ENCODE measurements at places on chromosomes 5 and 9. TPM values are rescaled to one million over a fixed set of nuclear protein-coding genes. Genes with fewer than 3 reads are reported as not detected.
A peak's percentile ranks its signal among the peaks of the same experiment; 100 is the strongest.

DNA sequence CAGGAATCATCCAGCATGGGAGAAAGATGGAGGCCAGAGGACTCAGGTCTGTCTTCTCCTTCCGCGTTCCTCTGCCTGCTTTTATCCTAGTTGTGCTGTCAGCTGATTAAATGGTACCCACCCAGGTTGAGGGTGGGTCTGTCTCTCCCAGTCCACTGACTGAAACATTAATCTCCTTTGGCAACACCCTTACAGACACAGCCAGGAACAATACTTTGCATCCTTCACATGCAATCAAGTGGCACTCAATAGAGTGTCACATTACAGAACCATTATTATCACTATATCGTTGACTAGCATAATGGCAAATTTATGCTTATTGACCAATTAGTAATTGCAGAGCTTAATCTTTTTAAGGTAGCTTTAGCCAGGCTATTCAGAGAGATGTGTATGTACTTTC is 64.8 kb downstream of the UNC13B start:
- no peak for DNase-seq

TCOF1 gene
- total RNA-seq, result 58.8 TPM

DNA sequence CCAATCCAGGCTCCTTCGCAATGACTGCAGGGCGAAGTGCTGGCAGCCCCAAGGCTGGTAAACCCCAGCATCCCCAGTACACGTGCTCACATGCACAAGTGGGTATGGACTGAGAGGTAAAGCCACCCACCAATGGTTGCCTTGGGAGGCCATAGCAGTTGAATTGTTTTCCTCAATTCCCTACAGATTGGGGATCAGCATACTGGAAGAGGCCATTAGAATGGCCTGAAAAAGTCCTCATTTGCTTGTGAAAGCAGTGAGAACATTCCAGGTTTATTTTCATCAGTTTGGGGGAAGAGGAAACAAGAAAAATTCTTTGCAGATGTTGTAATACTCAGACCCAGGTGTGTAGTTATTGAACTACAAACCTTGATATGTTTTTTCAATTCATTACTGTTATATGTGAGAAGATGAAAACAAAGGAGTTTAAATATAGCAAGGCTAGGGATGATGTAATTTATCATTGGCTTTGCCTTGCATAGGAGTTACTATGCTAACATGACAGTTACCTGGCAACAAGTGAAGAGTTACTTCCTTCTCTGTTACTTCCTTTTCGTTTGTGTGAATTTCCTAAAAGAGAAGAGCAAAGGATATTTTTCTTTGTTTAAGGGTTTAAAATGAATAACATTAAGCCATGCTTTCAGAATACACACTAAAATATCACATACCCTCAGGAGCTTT is 36.4 kb downstream of the MTMR12 start:
- no peak for DNase-seq

RGS7BP gene
- total RNA-seq, result 1.0 TPM

CD14 gene
- 0.35 TPM for total RNA-seq

- DNase-seq, result no peak
Observed at GRCh38 chr5:61455179-61456006, 123.3 kb downstream of the ZSWIM6 start.

- DNase-seq, result no peak
Observed at GRCh38 chr9:77554586-77555105, 93.5 kb downstream of the GNA14 start.

- no peak for DNase-seq
Observed at GRCh38 chr5:159240301-159240870, 22.7 kb upstream of the UBLCP1 start.

GRCh38 chr9:18746631-18747030 is 272.7 kb downstream of the ADAMTSL1 start:
- no peak for DNase-seq

DNA sequence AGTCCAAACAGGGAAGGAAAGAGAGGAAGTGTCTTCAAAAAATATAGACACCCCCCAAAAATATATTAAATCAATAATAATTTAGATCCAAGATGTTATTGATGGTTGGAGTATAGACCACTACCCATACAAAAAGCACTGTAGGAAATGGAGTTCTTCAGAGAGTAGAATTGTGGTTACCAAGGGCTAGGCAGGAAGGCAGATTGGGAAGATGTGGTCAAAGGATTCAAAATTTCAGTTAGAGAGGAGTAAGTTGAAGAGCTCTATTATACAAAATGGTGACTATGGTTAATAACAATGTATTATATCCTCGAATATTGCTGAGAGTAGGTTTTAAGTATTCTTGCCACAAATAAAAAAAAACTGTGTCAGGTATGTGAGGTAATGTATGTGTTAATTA is 149.4 kb downstream of the CWC27 start:
- no peak for DNase-seq

- no peak for DNase-seq
Observed at GRCh38 chr5:109105631-109106267, 304.0 kb downstream of the PJA2 start.

DNA sequence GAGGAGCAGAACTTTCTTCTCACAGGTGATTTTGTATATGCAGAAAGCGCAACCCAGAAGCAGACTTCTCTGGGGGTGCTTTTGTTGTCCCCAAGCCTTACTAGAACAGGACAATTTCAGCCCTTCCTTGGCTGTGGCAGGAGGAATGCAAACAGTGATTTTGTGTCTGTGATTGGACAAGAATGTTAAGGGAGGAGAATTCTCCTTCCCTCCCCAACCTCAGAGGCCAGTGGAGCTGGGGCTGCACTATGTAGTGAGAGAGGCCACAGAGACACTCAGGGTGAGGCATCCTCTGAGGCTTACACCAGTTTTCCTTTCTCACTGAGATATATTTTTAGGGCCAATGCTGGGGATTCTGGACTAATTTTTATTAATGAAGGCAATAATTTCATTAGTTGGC is 58.8 kb downstream of the ZNF366 start:
- DNase-seq, result no peak

GRCh38 chr5:172550096-172550765 is 90.8 kb upstream of the NEURL1B start:
- DNase-seq, result no peak

- no peak for DNase-seq
Observed at GRCh38 chr5:60886158-60886557, 42.1 kb upstream of the ELOVL7 start.

DNA sequence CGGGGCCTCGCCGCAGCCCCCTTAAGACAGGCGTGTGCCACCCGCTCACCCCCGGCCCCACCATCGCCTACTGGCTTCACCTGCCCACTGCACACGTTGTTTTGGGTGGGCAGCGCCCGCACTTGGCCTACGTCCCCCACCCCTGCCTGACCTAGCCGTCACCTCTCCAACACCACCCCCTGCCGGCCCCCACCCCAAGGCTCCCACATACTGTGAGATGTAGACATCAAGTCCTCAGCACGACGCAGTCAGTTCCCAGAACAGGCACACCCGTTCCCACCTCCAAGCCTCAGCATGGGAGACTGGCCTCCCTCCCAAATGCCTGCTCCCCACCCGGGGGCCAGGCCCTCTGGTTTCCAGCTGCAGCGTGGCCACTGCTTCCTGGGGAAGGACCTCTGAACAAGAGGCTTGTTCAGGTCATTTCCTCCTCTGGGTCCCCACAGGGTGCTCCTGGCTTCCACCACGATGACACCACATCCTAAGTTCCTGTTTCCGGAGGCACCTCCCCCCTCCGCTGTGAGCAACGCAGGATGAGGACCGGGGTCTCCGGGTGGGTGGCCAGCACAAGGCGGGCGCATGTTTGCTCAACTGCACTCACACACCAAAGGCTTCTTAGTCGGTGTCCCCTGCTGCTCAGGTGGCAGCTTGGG is 11.3 kb downstream of the DBN1 start:
- no peak for DNase-seq

- no peak for DNase-seq
Observed at GRCh38 chr9:5438301-5439162, 807 bp upstream of the PLGRKT start.

MRPL22 gene
- total RNA-seq, result 41.7 TPM

- no peak for DNase-seq
Observed at GRCh38 chr5:124713595-124713994, 32.8 kb downstream of the ZNF608 start.

DNA sequence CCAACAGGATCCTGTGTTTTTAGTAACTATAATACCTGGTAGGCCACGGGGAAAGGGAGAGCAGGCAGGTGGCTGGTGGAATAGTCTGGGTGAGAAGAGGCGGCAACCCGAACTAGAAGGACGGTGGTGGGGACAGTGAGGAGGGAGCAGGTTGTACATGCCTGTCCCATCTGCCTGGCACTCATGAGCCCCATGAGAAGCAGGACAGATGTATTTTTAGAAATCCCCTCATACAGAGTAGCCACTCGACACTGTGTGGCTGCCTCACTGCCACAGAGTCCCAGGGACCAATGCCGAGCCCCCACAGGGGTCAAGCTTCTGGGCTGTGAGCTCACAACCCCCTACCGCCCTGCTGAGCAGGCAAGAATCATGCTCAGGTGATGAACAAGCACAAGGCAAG is 136.6 kb downstream of the SEC61B start:
- no peak for DNase-seq

MLLT3 gene
- total RNA-seq, result 41.4 TPM

STPG3 gene
- 0.18 TPM for total RNA-seq

GRCh38 chr5:115575167-115576070 is 26.9 kb downstream of the TICAM2 start:
- DNase-seq, result no peak

TAF11L5 gene
- not detected for total RNA-seq

OTULINL gene
- 3.0 TPM for total RNA-seq

- no peak for DNase-seq
Observed at GRCh38 chr5:27172693-27173092, 134.3 kb upstream of the CDH9 start.

DNA sequence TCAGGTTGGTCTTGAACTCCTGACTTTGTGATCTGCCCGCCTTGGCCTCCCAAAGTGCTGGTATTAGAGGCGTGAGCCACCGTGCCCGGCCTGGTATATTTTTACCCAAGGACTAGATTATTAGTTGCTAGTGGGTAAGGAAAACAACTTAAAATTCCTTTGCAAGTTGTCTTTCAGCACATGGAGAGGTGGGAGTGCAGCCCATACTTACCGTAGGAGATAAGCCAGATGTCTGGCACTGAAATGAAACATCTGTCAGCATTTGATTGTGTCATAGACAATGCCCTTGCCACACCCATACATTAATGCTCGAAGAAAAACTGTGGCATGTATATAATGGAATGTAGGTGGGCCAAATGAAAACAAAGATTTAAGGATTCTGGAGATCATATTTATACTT is 36.6 kb upstream of the ANKH start:
- DNase-seq, result no peak

ANKDD1B gene
- 1.5 TPM for total RNA-seq

DNA sequence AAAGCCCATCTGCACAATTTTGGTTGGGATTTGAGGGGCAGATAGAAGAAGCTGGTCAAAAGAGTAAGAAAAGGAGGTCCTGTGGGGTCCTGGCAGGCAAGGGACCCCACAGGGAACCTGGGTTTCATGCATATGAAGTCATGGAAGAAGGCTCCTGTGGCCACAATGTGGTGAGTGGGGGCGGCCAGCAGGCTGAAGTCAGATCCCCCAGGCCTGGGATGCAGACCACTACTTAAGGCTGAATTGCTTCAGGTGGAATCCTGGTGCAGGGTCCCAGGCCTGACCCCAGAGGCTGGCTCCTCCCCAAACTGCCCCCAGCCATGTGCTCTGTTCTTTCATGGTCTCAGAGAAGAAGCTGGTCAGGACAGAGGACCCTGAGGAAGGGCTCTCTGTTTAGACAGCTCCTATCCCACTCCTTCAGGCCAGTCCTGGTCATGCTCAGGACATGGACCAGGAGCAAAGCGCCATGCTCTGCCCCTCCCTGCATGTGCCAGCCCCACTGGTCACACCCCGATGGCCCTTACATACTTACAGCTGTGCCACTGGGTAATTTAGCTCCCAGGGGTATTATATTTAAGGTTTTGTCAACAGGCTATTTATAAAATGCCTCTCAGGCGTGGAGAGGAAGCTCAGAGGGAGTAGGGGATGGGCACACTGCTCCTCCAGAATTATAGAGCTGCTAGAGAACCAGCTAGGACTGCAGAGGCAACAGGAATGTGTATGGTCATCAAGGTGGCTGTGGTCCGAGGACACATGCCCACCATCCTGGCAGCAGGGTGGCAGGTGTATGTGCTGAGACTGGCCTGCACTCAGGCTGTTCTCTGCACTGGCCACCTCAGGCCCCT is 33.4 kb downstream of the C5orf15 start:
- DNase-seq, result no peak

- no peak for DNase-seq
Observed at GRCh38 chr9:129885018-129885669, 49.9 kb downstream of the USP20 start.

DNA sequence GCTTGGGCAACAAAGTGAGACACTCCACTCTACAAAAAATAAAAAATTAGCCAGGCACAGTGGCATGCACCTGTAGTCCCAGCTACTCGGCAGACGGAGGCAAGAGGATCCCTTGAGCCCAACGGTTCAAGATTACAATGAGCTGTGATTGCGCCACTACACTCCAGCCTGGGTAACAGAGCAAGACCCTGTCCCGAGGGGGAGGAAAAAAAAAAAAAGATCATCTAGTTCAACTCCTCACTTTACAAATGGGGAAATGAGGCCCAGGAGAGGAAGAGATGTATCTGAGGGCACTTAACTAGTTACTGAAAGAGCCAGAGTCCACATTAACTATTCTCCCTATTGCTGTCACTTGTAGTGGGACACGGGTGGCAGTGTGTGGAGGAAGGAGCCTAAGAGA is 13.8 kb downstream of the PDCL start:
- DNase-seq, result no peak

SARDH gene
- 13.9 TPM for total RNA-seq

EGFLAM gene
- total RNA-seq, result 6.8 TPM

- peak; percentile 80 for DNase-seq
Observed at GRCh38 chr9:129383561-129384490, 205.8 kb upstream of the IER5L start.

GRCh38 chr5:127757576-127757975 is 54.4 kb downstream of the CCDC192 start:
- no peak for DNase-seq

REEP2 gene
- 14.2 TPM for total RNA-seq

RNF208 gene
- total RNA-seq, result 13.9 TPM

FGF18 gene
- 11.7 TPM for total RNA-seq

- DNase-seq, result no peak
Observed at GRCh38 chr5:84281383-84281782, 103.3 kb downstream of the EDIL3 start.

- DNase-seq, result no peak
Observed at GRCh38 chr5:107456281-107456715, 214.4 kb downstream of the EFNA5 start.

NRG2 gene
- 2.8 TPM for total RNA-seq

- no peak for DNase-seq
Observed at GRCh38 chr5:18792145-18792544, 1157.9 kb downstream of the TAF11L14 start.

GRCh38 chr9:133421615-133422542 is at the start of gene ADAMTS13:
ADAMTS13 (plus strand) TSS chr9:133422367; CDS start chr9:133422444, 77 bp downstream.
- DNase-seq, result no peak

- DNase-seq, result peak; percentile 55
Observed at GRCh38 chr9:97740848-97741821, 44.0 kb upstream of the XPA start.

WDR38 gene
- not detected for total RNA-seq

GRCh38 chr9:6590334-6590733 is 55.2 kb downstream of the GLDC start:
- no peak for DNase-seq

Data from mesothelial cell of epicardium (in vitro differentiated cells).